AG09319 (cell line): ENCODE measurements at places on chromosomes 1 and 21.

GRCh38 chr1:202698276-202698675 is 12.0 kb downstream of the SYT2 start:
- DNase-seq: no peak

GRCh38 chr1:41775956-41776585 is 142.7 kb downstream of the HIVEP3 start:
- no peak for DNase-seq

DNA sequence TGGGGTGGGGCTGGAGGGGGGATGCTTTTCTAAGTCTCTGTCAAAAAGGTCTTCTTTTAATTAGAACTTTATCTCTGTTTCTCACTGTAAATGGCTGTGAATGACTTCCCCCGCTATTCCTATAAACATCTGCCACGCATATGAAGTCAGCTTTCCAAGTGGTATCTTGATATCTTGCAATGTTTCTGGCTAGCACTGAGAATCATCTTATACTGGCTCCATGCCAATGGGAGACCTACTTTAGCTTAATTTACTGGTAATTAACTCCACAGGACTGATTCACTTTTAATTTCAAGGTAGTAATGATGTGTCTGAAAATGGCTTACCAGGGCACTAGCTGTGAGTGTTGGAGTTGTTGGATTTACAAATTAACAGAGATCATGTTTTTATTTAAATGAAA is 4.3 kb downstream of the GPR88 start:
- no peak for DNase-seq

DNA sequence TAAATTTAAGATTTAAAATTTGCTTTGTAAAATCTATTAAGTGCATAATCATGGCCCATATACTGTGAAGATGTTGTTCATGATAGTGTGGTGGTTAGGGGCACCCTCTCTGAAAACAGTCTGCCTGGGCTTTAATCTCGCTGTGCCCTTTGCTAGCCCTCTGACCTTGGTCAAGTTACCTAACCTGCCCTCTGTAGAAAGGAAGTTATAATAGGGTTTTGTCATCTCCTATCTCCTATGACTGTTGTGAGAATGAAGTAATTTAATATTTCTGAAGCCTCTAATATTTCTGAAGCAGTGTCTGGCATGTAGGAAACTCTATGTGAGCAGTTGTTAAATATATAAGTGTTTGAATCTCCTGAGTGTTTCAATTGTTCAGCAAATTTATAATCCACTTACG is 116.6 kb upstream of the IVNS1ABP start:
- DNase-seq: no peak

DNA sequence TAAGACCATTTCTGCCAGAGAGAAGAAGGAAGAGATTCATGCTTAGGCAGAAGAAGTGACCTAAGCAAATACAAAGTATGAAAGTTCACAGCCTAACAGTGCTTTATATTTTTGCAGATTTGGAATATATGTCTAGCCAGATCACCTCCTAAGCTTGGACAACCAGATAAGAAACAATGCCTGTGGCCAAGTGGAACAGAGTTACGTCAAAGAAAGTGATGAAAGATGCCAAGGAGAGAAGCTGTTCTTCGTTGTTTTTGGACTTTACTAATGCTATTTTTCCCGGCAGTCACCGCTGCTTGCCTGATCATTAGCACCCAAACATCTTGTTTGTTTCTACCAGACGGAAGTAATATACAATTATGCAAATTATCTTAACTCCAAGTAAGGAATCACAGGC is 489.2 kb upstream of the C1orf87 start:
- no peak for DNase-seq

GRCh38 chr1:170660871-170661645 is 2.9 kb upstream of the PRRX1 start:
- DNase-seq: no peak
